Activated T-helper 1 cell treated with anti-CD3 and anti-CD28 coated beads, Interleukin-12 subunit alpha, Interleukin-12 subunit beta, Interleukin-2, Interleukin-4 antibody, amounts not matched to agents 30 ng/mL and 10 ng/mL and 1 ng/mL, durations not matched to agents 14 hours and 24 hours and 36 hours (primary cell): ENCODE measurements at places on chromosomes 16 and 17. TPM values are rescaled to one million over a fixed set of nuclear protein-coding genes. Genes with fewer than 3 reads are reported as not detected.
A peak's percentile ranks its signal among the peaks of the same experiment; 100 is the strongest.

The CDK3 gene
- 4.9 and 5.3 TPM in 2 replicates for total RNA-seq

The FSCN2 gene
- 0.52 and 0.64 TPM in 2 replicates for total RNA-seq

GRCh38 chr17:8447799-8448198, 12.1 kb downstream of the NDEL1 start:
- DNase-seq, result no peak

GRCh38 chr17:3534881-3535252, 22.7 kb downstream of the TRPV3 start:
- no peak for DNase-seq

GRCh38 chr17:13544292-13544691, 57.4 kb downstream of the HS3ST3A1 start:
- DNase-seq, result no peak

GRCh38 chr17:74408815-74409214, 23.1 kb upstream of the GPRC5C start:
- DNase-seq, result no peak

GRCh38 chr16:20903116-20903898, 2.7 kb downstream of the LYRM1 start:
- DNase-seq, result no peak

DNA sequence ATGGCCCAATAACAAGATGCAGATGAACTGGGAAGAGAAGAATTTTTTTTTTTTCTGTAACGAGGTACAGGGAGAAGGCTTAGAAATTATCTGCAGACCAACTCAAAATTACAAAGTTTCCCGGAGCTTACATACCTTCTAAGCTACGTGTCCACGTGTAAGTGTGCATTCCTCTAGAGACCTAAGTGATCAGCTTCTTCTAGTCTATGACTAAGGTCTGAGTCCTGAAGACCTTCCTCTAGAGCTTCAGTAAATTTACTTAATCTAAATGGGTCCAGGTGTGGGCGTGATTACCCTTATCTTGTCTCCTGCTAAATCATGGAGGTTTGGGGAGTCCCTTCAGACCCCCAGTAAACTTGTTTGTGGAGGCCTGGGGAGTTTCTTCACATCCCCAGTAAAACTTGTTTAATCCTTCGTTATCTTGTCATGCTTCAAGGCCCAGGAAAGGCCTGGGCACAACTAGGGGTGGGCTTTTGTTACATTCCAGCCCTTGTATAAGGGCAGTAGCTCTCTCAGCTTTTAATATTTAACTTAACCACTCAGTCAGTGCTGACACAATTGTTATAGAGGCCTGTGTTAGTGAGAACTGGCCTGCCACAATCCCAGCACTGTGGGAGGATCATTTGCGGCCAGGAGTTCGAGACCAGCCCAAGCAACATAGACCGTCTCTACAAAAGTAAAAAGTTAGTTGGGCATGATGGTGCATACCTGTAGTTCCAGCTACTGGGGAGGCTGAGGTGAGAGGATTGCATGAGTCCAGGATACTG, 342.3 kb downstream of the SNX29 start:
- DNase-seq, result no peak

DNA sequence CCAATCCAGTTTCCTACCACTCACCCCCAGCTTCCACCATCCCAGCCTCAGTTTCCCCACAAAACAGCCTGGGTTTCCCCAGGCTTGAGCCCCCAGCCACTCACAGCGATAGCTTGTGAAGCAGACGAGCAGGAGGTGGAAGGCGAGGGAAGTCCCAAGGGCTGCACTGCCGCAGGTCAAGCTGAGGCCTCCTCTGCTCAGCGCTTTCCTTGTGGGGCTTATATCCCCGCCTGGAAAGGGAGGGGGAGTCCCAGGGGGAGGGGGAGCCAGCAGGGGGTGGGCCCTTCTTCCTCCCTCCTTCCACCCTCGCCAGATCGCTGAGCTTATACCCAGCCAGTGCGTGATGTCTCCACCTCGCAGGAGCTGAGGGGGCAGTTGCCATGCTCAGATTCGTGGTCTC, at the start of gene PYY:
Gene PYY (minus strand): TSS at position 195 of the 400 bp plus-strand sequence. CDS start 457 bp downstream, outside the sequence.
- no peak for DNase-seq

The BTBD17 gene
- not detected in 2 replicates for total RNA-seq

The DHRS7B gene
- 20.0 and 23.6 TPM in 2 replicates for total RNA-seq

The RCVRN gene
- total RNA-seq, result not detected in 2 replicates

- no peak for DNase-seq
Observed at GRCh38 chr16:86424398-86424797, 85.9 kb upstream of the FOXF1 start.

DNA sequence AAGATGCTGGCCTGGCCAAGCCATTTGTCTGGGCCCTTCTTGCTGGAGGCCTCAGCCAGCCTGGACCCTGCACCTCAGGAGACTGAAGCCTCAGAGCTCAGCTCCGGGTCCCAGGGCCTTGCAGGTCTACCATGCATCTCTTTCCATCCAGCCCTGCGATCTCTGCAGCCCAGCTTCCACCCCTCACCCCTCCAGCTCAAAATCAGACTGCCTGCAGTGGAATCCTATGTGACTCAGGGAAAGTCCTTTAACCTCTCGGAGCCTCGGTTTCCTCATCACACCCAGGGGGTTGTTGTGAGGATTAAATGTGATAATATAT, 2.9 kb upstream of the B9D1 start:
- no peak for DNase-seq

The FBXL19 gene
- 32.7 and 33.2 TPM in 2 replicates for total RNA-seq

The RNPS1 gene
- 398 and 403 TPM in 2 replicates for total RNA-seq

GRCh38 chr17:75261336-75262111, at the start of the genes GGA3 and MRPS7:
TSS of gene GGA3 (minus strand) at chr17:75261606. CDS start at chr17:75261587, 19 bp downstream.
TSS of gene MRPS7 (plus strand) at chr17:75261879. CDS start at chr17:75261901, 22 bp downstream.
- peak; percentile 94 for DNase-seq

The ALOX12B gene
- 0.51 and 0.78 TPM in 2 replicates for total RNA-seq
